H1 (cell line): ENCODE measurements at places on chromosomes 6 and 20.

DNA sequence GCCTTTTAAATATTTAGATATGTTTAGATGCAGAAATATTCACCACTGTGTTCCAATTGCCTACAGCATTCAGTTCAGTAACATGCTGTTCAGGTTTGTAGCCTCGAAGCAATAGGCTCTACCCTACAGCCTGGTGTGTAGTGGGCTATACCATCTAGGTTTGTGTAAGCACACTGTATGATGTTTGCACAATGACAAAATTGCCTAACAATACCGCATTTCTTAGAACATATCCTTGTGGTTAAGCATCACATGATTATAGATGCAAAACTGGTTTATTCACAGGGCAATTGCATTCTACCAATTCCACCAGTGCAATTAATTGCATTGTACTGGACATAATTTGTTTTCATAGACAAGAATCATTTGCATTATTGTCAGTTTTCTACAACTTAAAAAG is 7.9 kb upstream of the SLC22A16 start:
- DNase-seq = no peak

DNA sequence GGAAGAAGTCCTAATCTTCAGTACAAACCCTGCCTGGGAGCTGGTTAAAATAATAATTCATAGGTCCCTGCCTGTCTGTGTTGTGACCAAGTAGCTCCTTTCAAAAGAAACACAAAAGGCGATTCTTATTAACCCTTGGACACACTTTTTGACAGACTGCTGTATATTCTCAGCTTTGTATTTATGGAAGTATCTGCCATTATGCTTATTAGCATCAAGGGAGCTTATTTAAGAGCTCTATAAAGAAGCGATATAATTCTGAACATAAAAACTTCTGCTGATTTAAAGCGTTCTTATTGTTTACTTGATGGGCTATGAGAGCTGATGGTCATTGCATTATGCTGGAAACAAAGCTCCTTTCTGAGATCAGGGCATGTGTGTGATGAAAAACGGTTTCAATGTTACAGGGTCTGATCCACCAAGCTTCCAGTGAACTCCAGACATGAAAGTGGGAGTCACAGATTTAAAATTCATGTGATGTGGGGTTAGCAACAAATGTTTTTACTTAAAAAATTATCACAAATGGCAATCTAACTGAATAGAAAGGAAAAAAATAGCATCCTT is 181.8 kb upstream of the PDE10A start:
- DNase-seq = no peak

- no peak for DNase-seq
Measured at GRCh38 chr20:56506103-56506502, 18.4 kb upstream of the FAM209A start.

DNA sequence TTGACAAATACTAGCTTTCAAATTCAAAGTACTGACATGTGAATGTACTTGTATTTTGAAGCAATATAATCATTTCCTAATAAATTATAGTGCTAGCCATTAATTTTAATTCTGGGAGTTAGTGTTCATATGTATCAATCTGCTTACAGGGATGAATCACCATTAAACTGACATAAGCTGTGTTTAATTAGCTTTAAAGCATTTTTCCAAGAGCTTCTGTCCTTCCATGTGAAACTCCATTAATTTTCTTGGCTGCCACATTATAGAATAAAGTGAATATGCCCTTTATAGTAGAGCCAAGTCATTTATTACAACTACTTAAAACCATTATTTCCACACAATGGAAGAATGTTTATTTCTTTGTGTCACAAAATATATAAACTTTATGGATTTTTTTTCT is 150.8 kb downstream of the COL21A1 start:
- no peak for DNase-seq

- DNase-seq = no peak
Measured at GRCh38 chr6:99146711-99147110, 199.0 kb upstream of the FBXL4 start.
